ENCODE measurements at places on chromosomes 12 and 14.
A peak's percentile ranks its signal among the peaks of the same experiment; 100 is the strongest.

GRCh38 chr12:52691076-52691840, 11.1 kb upstream of the KRT1 start:
- DNase-seq = no peak

- DNase-seq = no peak
Measured at GRCh38 chr12:72753571-72753970, 481.4 kb downstream of the TRHDE start.

DNA sequence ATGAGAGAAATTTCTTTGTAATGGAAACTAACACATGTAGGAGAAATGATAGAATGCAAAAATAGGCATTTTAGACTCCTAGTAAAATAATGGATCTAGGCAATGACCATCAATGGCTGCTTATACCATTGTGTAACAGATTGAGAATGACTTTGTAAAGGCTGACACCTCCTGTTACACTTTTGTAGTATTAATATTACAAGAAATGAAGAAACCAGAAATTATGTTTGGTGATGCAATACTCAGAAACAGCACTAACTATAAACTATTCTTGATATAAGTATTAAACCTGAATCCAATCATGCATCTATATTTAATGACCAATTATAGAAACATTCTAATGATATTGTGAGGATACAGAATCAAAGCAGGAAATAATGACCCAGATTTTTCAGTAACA, 108.5 kb upstream of the CNTN1 start:
- DNase-seq = no peak

DNA sequence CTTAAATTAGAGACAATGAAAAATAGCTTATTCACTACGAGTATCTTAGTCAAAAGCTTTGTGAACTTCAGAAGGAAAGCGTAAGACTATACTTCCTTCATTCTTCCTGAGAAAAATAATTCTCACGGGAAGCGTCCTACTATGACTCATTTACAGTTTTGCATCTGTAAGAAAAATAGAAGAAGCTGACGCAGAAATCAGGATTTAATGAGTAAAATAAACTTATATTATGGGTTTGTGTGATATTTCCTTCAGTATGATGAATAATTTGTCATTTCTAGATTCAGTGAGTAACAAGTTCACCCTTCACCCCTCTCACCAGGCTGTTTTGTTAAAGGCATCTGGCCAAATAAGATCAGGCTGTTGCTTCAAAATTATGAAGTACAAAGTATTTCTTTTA, 17.8 kb upstream of the PDE3A start:
- no peak for DNase-seq

- no peak for DNase-seq
Measured at GRCh38 chr14:75711796-75712211, 50.8 kb downstream of the TTLL5 start.

DNA sequence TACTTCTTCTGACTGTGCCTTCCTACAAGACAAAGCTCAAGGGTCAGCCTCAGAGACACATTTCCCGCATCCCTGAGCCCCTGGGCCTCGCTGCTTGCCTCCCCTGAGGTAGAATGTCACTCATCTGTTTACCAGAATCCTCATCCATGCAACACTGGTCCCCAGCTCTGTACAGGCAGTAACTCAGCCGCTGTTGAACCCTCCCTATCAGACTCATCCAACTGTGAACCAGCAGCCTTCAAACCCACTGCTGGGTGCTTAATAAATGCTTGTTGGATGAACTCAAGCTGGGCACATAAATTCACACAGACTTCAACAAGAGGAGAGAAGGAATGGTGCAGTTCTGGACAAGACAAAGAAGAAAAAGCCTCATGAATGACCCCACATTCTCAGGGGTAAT, 6.1 kb downstream of the NT5DC3 start:
- DNase-seq = no peak

DNA sequence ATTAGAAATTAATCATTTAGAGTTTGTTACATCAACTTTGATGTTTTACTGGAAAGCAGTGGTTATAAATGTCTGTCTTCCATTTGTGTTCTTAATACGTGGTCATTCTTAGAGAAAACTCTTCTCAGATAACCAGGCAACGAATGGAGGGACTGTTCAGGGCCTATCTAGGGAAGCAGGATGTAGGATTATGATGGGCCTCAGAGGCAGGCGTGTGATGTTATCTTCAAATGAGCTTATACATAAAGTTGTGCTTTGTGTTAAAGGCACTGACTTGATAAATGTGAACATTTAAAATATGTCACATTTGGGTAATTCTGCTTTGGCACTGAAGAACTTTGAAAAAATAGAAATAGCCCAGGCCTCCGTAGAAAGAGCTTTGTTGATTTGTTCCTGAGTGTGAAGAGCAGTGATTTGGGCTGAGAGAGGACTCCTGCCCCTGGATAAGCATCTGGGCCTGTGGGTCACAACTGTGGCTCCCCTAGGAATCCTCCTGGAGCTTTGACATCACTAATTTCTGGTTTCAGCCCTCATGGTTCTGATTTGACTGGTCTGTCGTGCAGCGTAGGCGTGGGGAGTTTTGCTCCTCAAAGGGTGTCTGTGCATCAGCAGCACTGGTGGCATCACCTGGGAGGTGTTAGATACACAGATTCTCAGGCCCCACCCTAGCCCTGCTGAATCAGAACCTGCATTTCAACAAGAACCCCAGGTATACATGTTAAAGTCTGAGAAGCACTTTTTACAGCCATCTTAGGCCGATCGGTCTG, 55.4 kb downstream of the SAMD4A start:
- no peak for DNase-seq

DNA sequence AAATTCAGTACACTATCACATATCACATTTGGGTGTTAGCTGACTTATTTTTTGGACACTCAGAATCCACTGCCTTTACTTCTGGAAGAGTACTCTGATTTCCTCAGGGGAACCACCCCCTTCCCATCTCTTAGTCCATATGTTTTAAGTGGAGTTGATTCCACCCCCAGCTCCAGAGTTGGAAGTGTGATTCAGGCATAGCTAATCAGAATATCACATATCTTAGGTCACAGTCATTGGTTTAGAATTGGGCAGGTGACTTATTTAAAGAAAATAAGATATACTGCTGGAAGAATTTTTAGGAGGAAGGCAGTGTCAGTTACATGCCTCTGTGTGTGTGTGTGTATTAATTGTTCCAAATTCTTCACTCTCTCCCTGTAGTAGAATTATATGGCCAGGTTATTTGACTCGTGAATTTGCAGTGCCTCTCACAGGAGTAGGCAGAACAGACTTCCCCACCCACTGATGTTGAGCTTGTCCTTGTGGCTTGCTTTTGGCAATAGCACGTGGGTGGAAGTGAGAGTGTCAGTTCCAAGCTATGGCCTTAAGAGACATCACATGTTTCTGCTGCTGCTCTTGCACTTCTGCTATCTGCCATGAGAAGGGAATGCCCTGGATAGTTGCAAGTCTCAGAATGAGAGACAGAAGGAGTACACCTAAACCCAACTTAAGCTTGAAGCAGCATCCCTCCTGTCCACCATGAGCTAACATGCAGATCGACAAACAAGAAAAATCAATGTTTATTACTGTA, 6.4 kb upstream of the GAS2L3 start:
- DNase-seq = no peak

- DNase-seq = no peak
Measured at GRCh38 chr14:60668431-60669112, 19.3 kb upstream of the SIX1 start.

DNA sequence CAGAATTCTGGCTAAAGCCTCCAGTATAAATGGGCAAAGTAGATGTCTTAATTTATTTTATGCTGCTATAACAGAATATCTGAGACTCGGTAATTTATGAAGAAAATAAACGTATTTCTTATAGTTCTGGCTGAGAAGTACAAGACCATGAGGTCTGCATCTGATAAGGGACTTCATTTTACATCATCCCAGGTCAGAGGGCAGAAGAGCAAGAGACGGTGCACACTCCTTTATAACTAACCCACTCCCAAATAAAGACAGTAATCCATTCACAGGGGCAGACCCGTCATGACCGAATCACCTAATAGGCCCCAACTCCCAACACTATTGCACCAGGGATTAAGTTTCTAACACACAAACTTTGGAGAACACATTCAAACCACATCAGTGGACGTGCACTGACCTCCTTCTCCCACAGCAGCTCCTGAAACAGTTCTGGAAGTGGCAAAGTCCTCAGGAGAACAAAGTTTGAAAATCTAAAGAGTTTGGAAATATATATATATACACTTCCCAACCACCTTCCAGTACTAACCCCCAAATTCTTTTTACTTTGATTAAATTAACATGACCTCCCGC, 116.5 kb downstream of the MED13L start:
- DNase-seq = no peak

GRCh38 chr12:127629066-127629820, 637.7 kb upstream of the TMEM132C start:
- DNase-seq = peak; percentile 55

- no peak for DNase-seq
Measured at GRCh38 chr14:75847584-75847983, 134.2 kb downstream of the TGFB3 start.

- no peak for DNase-seq
Measured at GRCh38 chr12:122840580-122841513, 5.6 kb downstream of the HIP1R start.

DNA sequence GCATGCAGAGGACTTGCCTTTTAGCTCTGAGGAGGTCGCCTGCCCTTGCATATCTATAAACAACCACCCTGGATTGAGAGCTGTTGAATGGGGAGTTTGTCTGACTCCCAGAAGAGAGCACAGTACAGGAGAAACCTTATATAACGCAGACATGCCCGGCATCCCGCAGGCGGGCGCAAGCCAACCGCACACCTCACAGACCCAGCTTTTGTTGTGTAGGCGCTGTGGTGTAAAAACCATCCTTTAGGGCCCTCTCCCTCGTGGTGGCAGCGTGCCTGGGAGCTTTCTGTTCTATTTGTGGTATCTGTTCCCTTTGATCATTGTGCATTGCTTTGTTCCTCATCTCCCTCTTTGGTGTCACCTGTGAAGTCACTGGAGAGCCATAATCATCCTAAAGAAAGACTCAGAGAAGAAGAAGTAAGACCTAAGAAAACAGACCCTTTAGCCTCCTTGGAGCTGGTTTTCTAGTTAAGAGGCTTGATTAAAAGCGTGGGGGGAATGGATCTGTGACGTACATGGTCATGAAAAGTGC, 77.7 kb downstream of the ETV6 start:
- DNase-seq = no peak

DNA sequence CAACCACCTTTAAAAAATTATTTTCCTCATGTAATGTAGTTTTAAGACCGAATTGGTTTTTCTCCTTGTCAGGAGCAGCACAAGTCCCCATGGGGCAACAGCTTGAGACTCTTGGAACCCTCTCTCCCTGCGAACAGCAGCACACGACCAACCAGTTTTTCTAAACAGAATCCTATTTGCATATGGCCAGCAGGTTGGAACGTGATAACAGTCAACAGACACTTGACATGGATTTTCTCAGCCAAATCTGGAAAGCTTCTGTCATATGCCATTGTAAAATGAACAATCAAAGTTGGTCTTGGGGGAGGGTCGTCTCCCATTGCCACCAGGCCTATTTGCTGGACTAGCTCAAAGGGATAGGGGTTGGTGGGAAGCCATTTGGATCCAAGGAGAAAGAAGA, 1915.0 kb upstream of the FLRT2 start:
- peak; percentile 15 for DNase-seq

DNA sequence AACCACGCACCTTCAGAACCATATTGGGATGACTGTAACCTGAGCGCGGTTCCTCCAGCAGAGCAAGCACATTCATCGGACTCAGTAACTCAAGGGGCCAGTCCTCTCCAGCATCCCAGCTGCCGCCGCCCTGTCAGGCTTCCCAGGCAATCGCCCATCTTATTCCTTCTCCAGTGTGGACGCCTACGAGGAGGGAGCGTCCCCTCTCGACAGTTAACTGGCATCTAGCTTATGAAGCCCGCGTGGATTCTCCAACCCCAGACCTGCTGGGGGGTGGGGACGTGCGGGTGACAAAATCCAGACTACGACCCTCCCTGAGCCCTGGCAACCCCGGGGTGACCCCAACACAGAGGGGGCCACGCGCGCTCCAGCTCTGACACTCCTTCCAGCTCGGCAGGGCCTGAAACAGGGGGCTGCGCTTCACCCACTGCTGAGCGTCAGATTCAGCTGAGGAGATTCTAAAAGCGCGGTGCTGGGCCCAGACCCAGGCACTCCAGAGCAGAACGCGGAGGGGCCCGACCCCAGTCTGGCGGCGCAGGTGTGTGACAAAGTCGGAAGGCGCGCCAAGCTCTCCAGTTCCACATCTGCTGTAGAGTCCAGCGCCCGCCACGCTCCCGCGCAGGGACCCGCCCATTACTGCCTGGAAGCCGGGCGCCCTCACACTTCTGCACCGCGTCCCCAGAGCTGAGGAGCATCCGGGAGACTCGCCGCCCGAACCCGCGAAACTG, 43.9 kb upstream of the ESR2 start:
- peak; percentile 91 for DNase-seq

Data from DMS 273 treated with DMSO at 0.1 percent for 48 hours (cell line).